Cardiac fibroblast (primary cell): ENCODE measurements at places on chromosomes 1 and 21.

- no peak for DNase-seq
Observed at GRCh38 chr1:41274752-41275545, 32.8 kb upstream of the SCMH1 start.

DNA sequence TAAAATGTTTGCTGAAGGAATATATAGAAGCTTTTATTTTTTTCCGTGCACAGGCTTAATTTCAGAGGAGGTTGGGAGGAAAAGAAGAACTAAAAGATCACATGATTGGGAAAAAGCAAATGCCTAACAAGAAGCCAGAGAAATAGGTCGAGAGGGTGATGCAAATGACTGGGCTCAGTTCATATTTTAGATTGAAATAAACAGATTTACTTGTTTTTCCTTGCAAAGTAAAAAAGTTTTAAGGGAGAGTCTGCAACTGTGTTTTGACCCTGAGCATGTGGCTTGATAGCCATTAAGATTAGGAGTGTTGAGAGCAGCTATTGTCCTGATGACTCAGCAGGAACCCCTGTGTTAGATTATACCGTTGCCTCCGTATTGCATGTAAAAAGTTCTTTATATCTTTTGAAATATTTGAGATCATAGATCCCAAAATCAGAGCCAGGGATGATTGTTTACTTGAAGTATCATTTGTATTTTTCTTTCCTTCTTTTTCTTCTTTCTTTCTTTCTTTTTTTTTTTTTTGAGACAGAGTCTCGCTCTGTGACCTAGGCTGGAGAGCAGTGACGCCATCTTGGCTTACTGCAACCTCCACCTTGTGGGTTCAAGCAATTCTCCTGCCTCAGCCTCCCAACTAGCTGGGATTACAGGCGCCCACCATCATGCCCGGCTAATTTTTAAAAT is 20.2 kb downstream of the CLIC4 start:
- DNase-seq = peak; percentile 57

GRCh38 chr1:41809692-41810091 is 109.0 kb downstream of the HIVEP3 start:
- DNase-seq = no peak

DNA sequence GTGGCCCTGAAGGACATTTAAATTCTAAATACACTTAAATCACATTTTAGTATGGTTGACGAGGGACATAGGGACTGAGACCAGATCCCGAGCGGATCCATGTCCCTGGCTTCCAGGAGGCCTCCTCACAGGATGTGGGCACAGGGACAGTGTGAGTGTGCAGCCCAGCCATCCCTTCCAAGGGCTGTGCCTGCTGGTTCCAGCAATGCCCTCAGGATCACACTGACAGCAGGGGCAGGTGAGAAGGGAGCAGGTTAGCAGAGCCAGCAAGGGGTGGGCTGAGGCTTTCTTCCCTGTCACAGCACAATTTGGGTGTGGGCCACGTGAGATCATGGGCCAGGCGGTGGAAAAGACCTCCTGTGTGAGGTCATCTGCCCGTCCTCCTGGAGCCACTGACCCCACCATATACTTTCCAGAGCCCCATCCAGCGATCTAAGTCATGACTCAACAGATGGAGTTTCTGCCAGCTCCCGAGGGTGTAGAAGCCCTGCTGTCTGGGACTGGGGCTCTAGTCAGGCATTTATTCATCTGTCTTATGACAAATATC is 37.0 kb upstream of the PRSS38 start:
- DNase-seq = no peak

DNA sequence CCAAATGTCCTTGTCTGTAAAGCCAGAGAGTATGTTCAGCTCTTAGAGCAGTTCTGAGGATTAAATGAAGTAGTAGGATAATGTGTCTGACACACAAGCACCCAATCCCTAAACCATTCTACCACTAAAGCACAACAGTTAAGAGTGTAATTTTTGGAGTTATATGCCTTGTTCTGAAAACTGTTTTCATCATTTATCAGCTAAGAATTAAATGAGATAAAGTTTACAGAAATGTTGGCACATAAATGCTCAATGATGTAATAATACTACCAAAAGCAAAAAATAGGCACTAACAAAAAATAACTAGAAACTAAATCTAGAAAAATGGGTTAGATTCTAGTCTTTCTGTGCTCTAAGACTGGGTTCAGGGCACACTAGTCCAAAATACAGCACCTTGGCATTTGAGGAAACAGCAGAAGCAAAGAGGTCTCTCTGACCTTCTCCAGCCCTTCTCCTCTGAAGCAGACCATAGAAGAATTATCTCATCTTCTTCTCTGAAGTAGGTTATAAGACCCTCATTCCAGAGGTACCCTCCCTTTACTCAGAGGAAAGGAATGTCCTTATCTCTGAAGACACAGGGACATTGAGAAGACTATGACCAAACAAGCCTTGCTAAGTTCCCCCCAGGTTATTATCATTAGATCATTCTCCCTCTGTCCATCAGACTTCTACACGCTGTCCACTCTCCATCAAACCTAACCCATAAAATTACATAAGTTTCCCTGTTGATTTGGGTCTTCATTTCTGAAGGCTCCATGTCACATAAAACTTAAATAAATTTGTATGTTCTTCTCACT is 20.6 kb downstream of the ABL2 start:
- no peak for DNase-seq

DNA sequence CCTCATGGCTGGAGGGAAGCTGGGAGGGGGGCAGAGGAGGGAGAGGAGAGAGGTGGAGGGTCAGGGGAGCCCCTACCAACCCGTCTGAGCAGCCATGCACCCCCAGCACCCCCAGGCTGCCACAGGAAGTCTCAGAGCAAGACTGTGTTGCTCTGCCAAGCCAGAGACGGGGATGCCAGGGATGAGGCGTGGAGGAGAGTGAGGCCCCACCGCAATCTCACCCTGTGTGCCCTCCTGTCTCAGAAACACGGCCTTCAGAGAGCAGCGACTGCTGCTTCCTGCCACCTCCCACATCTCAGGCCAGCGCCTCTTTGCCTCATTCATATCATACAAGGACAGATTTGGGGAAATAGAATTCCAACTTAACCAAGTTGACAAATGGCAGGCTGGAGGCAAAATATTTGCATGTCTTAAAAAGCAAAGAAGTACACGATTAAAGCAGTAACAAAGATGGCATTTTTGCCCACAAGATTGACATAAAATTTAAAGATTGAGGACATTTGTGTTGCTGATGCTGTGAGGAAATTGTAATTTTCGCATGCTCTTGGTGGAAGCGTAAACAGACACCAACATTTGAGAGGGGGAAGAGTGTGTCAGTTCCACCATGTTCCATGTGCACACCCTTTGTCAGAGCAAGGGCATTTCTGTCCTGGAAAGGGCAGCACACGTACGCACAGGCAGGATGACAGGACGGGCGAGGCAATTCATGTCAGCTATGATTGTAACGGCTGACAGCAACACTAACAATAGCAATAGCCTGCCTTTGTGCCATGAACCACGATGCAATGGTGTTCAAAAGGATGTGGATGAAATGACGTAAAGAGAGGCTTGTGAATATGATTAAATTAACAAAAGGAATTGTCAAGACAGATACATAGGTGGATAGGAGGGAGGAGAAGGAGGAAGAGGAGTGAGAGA is 59.0 kb upstream of the BACE2 start:
- no peak for DNase-seq

GRCh38 chr1:231134624-231135023 is 27.2 kb upstream of the TRIM67 start:
- DNase-seq = no peak

GRCh38 chr1:210743038-210743437 is 390.9 kb downstream of the KCNH1 start:
- DNase-seq = no peak

GRCh38 chr1:232806186-232806510 is 932 bp downstream of the MAP10 start:
- no peak for DNase-seq

GRCh38 chr21:42162831-42163510 is 56.0 kb upstream of the ABCG1 start:
- peak; percentile 25 for DNase-seq

GRCh38 chr1:47201179-47201578 is 11.3 kb upstream of the PDZK1IP1 start:
- DNase-seq = peak; percentile 29

- no peak for DNase-seq
Observed at GRCh38 chr1:170150016-170150415, 4.3 kb downstream of the NTMT2 start.

- peak; percentile 32 for DNase-seq
Observed at GRCh38 chr1:81298266-81298665, 502.5 kb upstream of the ADGRL2 start.

DNA sequence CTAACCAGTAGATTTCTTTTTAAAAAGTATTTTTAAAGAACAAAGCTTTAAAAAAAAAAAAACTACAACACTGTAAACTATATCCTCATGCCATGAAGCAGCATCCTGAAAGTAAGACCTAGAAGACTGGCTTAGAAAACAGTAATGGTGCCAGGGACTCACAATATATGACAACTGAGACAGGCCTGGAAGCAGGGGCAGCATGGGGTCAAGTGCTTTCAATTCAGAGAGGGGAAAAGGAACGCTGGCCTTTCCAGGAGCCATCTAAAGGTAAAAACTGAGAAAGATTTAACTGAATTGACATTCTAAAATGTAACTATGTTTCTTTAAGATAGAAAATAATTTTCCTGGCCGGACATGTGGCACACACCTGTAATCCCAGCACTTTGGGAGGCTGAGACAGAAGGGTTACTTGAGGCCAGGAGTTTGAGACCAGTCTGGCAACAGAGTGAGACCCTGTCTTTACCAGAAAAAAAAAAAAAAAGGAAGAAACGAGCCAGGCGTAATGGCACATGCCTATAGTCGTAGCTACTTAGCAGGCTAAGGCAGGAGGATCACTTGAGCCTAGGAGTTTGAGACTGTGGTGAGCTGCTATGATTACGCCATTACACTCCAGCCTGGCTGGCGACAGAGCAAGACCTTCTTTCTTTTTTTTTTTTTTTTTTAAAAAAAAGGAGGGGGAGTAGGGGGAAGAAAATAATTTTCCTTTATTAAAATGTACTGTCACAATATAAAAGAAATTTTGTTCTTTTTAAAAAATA is 54.1 kb downstream of the SLC35D1 start:
- DNase-seq = no peak

DNA sequence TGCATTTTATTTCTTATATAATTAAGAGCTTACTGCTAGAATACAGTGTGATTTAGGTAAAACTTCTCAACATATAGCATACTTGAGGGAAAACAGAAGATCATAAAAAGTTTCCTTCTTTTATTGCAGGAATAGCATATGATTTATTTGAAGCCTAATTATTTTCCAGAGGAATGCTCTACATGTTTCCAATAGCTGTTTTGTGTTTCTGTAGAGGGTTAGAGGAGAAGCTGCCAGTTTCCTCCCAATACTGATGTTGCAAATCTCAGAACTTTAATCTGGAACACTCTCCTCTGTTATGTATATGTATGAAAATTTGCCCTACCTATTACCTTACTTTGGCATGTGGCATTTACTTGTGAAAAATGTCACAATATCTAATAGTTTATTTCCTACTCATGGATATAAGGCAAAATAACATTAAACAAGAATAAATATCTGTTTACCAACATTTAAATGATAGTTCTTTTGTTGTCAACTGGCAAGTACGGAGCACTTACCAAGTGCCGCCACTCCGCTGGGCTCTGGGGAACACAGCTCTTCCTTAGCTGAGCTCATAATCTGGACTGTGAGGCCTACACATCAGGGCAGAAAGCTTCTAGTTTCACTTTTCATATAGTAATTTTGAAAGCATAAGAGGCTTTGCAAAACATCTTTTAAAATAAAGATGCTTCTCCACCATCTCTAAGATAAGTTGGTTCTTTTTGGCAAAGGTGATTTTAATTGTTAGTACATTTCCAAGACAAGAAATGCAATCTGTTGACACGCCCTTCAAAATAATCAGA is 239.8 kb upstream of the C1orf105 start:
- peak; percentile 77 for DNase-seq

- DNase-seq = peak; percentile 72
Observed at GRCh38 chr21:45818276-45818903, 163.2 kb upstream of the COL6A1 start.

- peak; percentile 91 for DNase-seq
Observed at GRCh38 chr1:51535006-51535592, 16.0 kb upstream of the EPS15 start.

DNA sequence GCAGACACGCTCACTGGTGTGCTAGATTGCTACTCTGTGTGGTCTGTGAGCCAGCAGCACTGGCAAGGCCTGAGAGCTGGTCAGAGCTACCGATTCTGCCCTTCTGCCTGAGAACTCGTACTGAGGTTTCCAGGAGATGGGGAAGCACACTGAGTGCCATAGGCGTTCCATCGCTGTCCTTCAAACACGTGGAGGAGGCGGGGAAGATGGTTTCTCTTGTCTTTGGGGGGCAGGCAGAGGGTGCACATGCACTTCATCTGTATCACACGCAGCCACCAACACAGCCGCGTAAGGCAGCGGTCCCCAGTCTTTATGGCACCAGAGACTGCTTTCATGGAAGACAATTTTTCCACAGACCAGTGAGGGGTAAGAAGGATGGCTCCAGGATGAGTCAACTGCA is 23.8 kb upstream of the MX1 start:
- DNase-seq = no peak

DNA sequence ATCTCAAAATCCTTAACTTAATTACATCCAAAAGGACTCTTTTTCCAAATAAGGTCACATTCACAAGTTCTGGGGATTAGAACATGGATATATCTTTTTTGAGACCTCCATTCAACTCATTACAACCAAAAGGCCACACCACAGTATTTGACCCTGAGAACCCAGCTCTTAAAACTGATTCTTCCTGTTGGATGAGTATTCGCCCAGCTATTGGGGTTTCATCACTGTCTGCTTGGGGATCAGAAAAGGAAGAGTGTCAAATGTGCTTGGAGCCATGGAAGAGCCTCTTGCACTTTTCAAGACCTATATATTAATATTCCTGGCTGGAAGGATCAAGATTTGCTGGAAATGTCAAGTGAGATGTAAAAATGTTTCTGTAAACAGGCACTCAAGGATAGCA is 5.4 kb upstream of the TINAGL1 start:
- no peak for DNase-seq

- DNase-seq = no peak
Observed at GRCh38 chr1:3351449-3352298, 102.8 kb upstream of the ARHGEF16 start.

DNA sequence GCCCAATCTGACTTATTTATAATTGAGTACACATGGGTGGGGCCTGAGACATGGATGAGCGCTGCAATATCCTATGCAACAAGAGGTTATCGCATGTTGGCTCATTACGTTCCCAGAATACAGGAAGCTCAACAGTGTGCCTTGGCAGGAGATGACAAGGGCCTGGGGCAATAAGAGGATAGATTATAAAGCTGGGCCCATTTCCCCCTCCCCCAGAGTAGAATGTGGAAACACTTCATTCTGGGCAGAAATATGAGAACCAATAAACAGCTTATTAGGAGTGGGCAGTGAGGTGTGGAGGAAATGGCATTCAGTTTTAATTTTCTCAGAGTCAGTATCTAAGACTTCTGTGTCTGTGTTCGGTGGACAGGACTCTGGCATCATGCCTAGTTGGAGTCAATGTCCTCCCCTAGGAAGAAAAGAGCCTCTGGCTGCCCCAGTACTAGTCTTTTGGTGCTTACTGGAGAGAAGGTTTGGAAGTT is 92.8 kb downstream of the PIK3R3 start:
- DNase-seq = peak; percentile 46

- DNase-seq = peak; percentile 22
Observed at GRCh38 chr21:32888971-32889370, 117.4 kb upstream of the PAXBP1 start.

GRCh38 chr1:159786966-159787365 is 6.2 kb downstream of the DUSP23 start:
- peak; percentile 29 for DNase-seq

- DNase-seq = no peak
Observed at GRCh38 chr1:190176776-190177175, 300.9 kb downstream of the BRINP3 start.
